ENCODE measurements at places on chromosomes 12 and 14.

DNA sequence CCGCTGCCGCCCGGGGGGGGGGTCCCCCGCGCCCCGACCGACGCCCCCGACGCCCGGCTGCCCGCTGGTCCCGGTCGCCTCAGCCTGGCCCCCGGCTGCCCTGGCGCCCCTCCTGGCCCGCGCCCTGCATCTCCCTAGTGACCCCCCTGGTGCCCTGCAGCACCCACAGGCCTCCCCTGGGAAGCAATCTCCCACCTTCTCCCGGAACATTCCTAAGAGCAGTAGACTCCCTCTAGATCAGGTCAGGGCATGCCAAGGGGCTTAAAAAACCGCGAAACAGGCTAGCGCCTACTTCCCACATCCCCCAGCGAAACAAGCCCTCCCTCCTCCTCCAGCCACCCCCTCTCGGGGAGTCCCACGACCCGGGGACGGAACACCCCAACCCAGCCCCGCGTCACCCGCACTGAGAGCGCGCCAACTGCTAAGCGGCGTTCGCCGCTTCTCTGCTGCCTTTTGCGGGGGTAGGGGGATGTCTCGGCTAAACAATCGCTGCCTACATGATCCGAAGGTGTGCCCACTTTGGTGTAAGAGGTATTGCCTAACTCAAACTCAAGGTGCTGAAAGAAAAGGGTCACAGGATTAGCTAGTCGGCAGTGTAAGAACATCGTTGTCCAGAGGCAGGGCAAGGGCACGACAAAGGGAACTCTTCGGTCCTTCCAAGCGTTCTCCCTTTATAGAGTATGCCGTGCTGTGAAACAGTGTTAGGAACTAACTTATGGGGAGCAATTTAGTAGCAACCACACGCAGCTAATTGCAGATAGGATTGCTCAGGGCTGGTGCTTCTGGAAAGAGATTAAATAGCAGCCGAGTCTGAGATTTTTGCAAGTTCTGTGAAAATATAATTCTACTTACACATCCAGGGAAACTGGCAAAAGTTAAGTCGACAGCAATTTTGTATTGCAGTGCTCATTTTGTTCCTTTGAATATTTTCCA is 619 bp upstream of the NTN4 start:
- no peak for DNase-seq

DNA sequence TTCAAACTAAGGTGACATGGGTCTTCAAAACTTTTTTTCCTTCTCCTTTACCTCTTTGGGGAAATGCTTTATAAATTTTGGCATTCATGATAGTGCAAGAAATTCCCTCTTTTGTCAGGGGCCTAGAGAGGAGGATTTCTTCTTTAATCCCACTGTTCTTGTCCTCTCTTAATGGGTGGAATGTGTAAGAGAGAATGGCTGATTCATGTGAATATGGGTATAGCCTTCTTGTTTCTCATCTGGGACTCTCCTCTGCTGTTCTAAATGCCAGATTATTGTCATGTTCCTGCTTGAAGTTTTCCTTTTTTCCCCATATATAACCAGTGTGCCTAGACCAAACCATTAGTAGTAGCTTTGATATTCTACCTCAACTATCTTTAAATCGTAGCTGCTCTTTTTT is 46.7 kb downstream of the SLC38A4 start:
- DNase-seq: no peak

DNA sequence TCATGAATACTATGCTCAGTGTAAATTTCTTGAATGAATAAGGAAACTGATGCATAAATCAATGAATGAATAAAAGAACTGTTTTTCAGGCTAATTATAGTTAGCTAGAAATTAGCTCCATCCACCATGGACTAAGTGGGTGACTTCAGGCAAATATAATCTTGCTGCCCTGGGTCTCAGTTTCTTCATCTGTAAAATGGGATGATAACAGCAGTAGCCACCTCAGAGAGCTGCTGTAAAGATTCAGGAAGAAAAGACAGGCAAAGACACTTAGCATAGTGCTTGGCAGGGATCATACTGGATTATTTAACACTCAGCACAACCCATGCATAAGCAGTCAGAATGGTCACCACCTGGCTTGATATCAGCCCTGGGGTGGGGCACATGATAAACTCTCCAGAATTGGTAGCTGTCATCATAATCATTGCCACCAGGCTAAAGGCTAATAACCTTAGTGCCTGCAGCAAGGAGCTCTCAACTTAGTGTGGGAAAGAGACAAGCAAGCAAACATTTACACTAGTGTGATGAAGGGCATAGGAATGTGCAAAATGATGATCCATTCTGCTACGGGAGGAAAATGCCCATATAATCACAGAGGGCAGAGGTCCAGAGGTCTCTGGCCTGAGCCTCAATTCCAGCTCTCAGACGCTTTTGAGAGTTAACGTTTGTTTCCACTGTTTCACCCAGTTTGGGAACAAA is 234.7 kb upstream of the TBX3 start:
- DNase-seq: no peak

DNA sequence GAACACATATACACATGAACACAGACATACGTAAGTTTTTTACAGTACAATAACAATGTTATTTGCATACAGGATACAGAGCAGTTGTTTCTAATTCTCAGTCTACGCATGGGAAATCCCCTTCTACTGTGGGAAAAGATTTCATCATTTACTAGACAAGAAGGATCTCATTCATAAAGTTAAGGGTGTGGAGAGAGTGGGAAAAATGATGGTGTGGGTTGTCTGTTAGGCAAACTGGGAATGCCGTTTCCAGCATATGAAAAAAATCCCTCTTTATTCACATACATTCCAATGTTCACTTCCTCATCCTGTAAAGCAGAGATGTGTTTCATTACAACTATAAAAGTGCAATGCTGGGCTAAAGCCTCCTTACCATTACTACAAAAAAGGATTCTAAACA is 120.9 kb downstream of the SINHCAF start:
- no peak for DNase-seq

- no peak for DNase-seq
Measured at GRCh38 chr12:88141425-88141773, 489 bp downstream of the CEP290 start.

DNA sequence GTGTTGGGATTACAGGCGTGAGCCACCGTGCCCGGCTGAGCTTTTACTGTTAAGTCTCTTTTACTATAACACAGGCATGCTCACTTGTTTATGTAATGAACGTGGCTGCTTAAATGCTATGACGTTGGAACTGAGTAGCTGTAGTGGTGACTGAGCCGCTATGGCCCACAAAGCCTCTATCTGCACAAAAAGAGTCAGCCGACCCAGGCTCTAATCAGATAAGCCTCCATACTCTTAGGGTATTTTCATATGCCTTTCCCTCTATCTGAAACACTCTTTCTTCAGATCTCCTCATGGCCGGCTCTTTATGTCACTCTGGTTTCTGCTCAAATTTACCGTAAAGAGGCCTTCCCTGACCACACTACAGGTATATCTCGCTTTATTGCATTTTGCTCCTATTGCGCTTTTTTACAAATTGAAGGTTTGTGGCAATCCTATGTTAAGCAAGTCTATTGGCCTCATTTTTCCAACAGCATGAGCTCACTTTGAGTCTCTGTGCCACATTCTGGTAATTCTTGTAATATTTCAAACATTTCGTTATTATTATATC is 8.0 kb downstream of the SLC2A14 start:
- no peak for DNase-seq

DNA sequence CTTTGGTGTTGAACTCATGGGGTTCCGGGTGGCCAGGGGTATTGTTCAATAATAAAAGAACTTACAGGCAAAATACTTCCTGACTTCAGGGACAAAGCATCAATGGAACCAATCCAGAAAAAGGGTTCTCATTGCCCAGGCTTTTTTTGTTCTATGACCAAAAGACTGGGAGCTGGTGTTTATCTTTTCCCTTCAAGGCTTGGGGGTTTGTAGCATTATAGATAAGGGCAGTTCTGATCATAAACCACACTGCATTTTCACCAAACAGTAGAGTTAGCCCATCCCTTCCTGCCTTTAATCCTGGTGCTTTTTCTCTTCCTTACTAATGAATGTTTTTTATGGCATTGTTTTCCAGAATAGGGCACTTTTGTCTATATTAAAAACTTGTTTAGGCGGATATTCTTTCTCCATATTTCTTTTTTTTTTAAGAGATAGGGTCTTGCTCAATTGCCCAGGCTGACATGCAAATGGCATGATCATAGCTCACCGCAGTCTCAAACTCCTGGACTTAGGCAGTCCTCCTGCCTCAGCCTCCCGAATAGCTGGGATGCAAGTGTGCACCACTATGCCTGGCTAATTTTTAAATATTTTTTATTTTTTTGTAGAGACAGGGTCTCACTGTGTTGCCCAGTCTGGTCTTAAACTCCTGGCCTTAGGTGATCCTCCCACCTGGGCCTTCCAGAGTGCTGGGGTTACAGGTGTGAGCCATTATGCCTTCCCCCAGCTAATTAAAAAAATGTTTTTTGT is 9.7 kb downstream of the FUT8 start:
- DNase-seq: no peak

GRCh38 chr14:65975865-65976264 is 510.3 kb upstream of the CCDC196 start:
- no peak for DNase-seq

DNA sequence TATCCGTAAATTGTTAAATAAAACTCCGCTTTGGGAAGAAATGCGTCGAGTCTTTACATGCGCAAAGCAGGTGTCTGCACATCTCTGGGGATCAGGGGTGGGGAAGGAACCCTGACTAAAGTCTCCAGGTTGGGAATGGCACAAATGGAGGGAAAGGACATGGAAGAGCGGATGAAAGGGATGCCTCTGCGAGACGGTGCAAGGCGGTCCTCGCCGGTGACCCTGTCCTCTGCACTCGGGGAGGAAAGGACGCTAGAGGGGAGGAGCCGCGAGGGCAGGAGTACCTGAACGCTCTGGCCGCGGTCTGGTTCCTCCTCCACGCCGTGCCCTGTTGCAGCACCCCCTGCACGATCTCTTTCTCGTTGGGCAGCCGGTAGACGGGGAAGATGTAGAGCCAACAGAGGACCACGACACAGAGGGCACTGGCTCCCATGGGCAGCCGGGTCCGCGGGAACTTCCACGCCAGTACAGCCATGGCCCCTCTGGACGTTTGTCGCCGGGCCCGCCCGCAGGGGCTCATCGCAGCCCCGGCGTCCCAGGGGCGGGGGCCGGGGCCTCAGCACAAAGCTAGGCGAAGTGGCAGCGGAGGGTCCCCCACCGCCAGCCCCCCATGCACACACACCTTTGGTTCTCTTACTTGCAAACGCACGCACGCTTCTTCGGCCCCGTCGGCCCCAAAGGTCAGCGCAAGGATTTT is 646 bp downstream of the ST8SIA1 start:
- no peak for DNase-seq

- no peak for DNase-seq
Measured at GRCh38 chr14:67934087-67934486, 114.5 kb downstream of the RAD51B start.

DNA sequence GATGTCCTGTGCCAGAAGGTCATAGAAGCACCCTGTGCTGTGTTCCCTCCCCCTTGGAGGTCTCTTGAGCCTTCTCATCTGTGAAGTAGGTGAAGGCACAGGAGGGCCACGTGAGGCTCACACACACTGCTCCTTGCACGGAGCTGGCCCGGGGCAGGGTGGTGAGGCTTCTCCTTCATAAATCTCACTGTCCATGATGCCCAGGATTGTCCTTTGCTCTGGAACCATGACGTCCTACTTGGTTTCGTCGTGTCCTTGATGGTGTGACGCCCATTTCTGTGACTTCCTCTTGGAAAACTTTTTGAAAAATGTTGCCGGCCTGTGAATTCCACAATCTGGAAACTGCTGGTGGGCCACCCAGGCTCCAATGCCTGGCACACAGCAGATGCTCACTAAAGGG is 34.4 kb downstream of the SH2B3 start:
- DNase-seq: no peak

- no peak for DNase-seq
Measured at GRCh38 chr12:82187595-82187994, 170.6 kb downstream of the CCDC59 start.

DNA sequence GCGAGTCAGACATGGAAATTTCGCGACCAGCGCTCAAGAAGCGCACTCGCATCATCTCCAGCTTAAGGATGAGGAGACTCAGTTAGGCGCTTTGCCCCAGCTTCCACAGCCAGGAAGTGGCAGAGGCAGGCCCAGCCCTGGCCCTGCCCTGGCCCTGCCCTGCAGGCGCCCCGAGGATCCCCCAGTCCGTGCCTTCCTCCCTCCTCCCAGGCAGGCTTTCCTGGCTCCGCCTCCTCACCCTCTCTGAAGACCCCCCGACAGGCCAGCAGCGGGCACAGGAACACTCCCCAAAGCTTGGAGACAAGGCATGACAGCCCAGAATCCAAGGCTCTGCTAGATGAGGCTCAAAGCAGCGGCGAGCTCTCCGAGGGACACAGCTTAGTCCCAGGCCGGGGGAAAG is 25.1 kb downstream of the UBR7 start:
- no peak for DNase-seq

- no peak for DNase-seq
Measured at GRCh38 chr12:64779354-64779974, 20.3 kb upstream of the GNS start.

- no peak for DNase-seq
Measured at GRCh38 chr12:91677556-91677955, 468.1 kb downstream of the BTG1 start.

DNA sequence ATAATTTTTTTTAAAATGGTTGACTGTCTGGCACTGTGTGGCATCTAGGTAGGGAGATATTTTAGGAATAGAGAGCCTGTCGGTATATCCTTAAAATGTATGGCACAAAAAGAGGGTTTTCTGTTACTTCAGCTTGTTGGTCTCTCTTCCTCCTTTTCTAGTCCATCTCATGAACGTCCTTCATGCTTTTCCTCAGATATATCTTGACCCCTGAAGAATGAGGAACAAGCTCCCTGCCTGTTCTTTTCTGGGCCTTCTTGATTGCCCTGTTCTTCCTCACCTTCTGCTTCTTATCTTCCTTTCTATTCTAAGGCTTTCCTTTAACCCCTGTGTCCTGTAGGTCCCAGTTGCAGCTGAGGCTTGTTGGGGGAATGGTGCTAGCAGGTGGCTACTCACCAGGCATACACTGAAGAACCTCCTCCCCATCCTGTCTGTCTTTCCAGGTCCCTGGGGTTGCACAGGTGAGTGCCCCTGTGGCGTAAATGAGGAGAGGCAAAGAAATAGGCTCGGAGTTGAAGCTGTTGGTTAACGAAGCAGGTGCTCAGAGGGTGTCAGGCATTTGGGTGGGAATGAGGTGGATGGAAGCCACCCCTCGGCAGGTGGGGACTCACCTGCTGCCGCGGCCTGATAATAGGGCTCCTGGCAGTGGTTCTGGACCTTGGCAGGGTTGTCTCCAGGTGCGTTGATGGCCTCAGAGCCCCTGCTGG is 7.2 kb upstream of the C1R start:
- no peak for DNase-seq
